Body of pancreas (tissue), 4 donors: ENCODE measurements at places on chromosomes 6 and 20. TPM values are rescaled to one million over a fixed set of nuclear protein-coding genes. Genes with fewer than 3 reads are reported as not detected.

Gene DCDC2
- total RNA-seq, result 20.8 TPM

DNA sequence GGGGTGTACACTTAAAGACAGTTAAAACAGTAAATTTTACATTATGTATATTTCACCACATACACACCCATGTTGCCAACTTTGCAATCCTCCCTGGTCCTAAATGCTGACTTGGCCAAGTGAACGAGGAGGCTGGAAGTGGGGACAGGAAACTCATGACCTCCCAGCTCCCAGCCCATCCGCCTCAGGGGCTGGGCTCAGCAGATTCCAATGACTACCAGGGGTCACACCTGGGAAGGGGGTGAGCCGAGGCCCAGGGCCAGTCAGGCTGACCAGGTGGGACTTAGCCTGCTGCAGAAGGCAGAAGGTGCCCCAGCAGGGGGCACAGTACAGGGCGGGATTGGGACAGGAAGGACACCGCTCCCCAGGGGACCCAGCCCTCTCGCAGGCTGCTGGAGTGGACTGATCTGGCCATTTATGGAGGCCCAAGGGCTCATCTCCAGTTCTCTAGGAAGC, 2.4 kb downstream of the SIGLEC1 start:
- no peak overlapping the region for H3K4me3 ChIP-seq
- no peaks in the 10 kb centered on the region for H3K36me3 ChIP-seq
- no peak for DNase-seq
- no peaks in the 10 kb centered on the region for H3K4me1 ChIP-seq

Gene DEFB124
- not detected for total RNA-seq

Gene HUS1B
- total RNA-seq, result 4.4 TPM

- no peak for DNase-seq
- H3K27ac ChIP-seq, result no peak overlapping the region
- peaks cover 17% of the 10 kb centered on the region for H3K4me1 ChIP-seq
- no peaks in the 10 kb centered on the region for H3K36me3 ChIP-seq
These were observed 52.1 kb downstream of the NUDT3 start for GRCh38 chr6:34340394-34340793.

DNA sequence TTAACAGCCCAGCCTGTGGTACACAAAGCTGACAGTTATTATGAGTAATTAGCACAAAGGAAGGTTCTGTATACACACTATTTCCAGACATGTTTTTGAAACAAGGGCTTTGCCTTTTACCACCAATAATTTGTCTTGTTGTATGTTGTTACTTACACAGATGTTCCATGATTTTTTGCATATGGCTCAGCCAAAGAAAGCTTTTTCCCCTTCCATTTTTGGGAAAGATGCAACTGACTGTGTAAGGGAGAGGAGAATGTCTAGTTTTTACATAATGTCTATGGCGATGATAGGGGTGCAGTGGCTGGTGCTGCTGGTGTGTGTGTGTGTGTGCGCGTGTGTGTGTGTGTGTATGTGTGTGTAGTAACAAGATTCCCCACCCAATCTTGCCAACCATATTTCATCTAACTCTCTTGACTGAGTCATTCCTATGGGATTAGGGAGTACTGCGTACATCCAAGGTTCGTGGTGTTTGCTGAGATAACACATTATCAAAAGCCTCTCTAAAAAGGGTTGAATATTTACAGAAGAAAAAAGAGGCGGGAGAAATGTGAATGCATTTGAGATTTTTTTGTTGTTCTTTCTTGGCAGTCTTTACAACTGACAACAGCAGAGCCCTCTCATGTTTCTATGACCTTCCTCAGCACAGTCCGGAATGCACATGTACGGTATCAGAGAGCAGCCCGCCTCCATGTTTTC, 192.2 kb downstream of the GMPR start:
- H3K4me3 ChIP-seq, result no peak overlapping the region
- H3K27ac ChIP-seq, result no peak overlapping the region
- H3K4me1 ChIP-seq, result no peaks in the 10 kb centered on the region
- no peaks in the 10 kb centered on the region for H3K36me3 ChIP-seq
- no peak for DNase-seq

Gene BFSP1
- 0.52 TPM for total RNA-seq

GRCh38 chr6:30169658-30170614, 6.6 kb downstream of the TRIM15 start:
- DNase-seq, result no peak
- peaks cover 11% of the 10 kb centered on the region for H3K27me3 ChIP-seq
- no peak overlapping the region for H3K27ac ChIP-seq
- H3K36me3 ChIP-seq, result no peaks in the 10 kb centered on the region
- H3K4me1 ChIP-seq, result peaks cover 4% of the 10 kb centered on the region

DNA sequence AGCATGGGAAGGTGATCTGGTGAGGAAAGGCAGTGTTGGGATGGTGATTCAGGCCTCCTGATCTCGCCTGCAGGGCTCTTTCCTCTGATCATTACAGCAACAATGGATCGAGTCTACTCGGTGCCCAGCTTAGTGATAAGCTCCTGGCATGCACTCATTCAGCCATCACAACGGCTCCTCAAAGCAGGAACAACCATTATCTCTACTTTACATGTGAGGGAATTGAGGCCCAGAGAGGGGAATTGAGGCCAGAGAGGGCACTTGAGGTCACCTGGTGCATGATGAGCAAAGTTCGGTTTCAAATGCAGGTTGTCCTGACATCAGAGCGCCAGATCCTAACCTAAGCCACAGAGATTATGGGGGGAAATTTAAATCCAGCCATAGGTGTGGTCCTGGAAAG, 42.0 kb upstream of the BPIFA2 start:
- no peaks in the 10 kb centered on the region for H3K36me3 ChIP-seq
- H3K27me3 ChIP-seq, result no peaks in the 10 kb centered on the region
- H3K27ac ChIP-seq, result no peak overlapping the region
- no peak overlapping the region for H3K4me3 ChIP-seq

- no peak for DNase-seq
- peaks cover 25% of the 10 kb centered on the region for H3K4me1 ChIP-seq
- H3K36me3 ChIP-seq, result no peaks in the 10 kb centered on the region
- H3K4me3 ChIP-seq, result no peak overlapping the region
- no peaks in the 10 kb centered on the region for H3K27me3 ChIP-seq
These were observed 162.8 kb upstream of the AFDN start for GRCh38 chr6:167663784-167664443.

- H3K36me3 ChIP-seq, result no peaks in the 10 kb centered on the region
- no peaks in the 10 kb centered on the region for H3K27me3 ChIP-seq
- H3K27ac ChIP-seq, result no peak overlapping the region
- H3K4me1 ChIP-seq, result no peaks in the 10 kb centered on the region
- DNase-seq, result no peak
These were observed 794.6 kb downstream of the TFAP2A start for GRCh38 chr6:9620263-9620662.

GRCh38 chr6:128807577-128807976, 75.4 kb upstream of the LAMA2 start:
- H3K27ac ChIP-seq, result no peak overlapping the region
- H3K4me3 ChIP-seq, result no peak overlapping the region
- H3K4me1 ChIP-seq, result no peaks in the 10 kb centered on the region
- DNase-seq, result no peak

- no peaks in the 10 kb centered on the region for H3K36me3 ChIP-seq
- H3K4me3 ChIP-seq, result no peak overlapping the region
- peaks cover 6% of the 10 kb centered on the region for H3K4me1 ChIP-seq
- H3K27ac ChIP-seq, result no peak overlapping the region
These were observed 63.5 kb upstream of the TMEM30A start for GRCh38 chr6:75347898-75348610.

GRCh38 chr20:58407966-58408557, 19.0 kb downstream of the VAPB start:
- H3K27ac ChIP-seq, result peak overlapping the region; percentile 61
- no peak overlapping the region for H3K4me3 ChIP-seq
- H3K27me3 ChIP-seq, result no peaks in the 10 kb centered on the region
- peaks cover 53% of the 10 kb centered on the region for H3K4me1 ChIP-seq
- no peaks in the 10 kb centered on the region for H3K36me3 ChIP-seq

DNA sequence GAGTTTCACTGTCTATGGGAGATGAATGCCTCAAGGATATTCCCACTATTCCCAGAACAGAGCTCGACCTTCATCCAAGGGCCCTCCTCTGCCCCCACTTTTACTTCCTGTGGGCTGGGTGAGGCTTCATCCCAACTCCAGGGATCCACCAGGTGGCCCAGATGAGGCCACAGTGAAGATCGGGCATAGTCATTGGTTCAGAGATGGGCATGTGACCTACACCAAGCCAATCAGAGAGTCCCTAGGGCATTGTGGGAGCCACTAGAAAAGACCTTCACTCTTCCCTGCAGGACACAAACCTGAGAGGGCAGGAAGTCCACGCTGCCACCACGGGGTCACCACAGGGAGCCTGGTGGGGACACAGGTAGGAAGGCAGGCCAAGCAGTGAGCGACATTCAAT, 72.9 kb upstream of the SLC22A16 start:
- no peaks in the 10 kb centered on the region for H3K4me1 ChIP-seq
- H3K36me3 ChIP-seq, result no peaks in the 10 kb centered on the region
- H3K27ac ChIP-seq, result no peak overlapping the region
- DNase-seq, result no peak

GRCh38 chr6:70709826-70710225, 42.1 kb downstream of the SMAP1 start:
- DNase-seq, result no peak
- no peak overlapping the region for H3K27ac ChIP-seq
- H3K27me3 ChIP-seq, result no peaks in the 10 kb centered on the region
- H3K4me3 ChIP-seq, result no peak overlapping the region

Gene BHLHE23
- total RNA-seq, result not detected
